Breast epithelium (tissue), 4 donors: ENCODE measurements at places on chromosomes 4 and X.

- no peak for DNase-seq
These were observed 49.7 kb upstream of the KIAA1210 start for GRCh38 chrX:119177278-119177677.

- no peak for DNase-seq
These were observed 911.2 kb downstream of the FSTL5 start for GRCh38 chr4:161252520-161253141.

DNA sequence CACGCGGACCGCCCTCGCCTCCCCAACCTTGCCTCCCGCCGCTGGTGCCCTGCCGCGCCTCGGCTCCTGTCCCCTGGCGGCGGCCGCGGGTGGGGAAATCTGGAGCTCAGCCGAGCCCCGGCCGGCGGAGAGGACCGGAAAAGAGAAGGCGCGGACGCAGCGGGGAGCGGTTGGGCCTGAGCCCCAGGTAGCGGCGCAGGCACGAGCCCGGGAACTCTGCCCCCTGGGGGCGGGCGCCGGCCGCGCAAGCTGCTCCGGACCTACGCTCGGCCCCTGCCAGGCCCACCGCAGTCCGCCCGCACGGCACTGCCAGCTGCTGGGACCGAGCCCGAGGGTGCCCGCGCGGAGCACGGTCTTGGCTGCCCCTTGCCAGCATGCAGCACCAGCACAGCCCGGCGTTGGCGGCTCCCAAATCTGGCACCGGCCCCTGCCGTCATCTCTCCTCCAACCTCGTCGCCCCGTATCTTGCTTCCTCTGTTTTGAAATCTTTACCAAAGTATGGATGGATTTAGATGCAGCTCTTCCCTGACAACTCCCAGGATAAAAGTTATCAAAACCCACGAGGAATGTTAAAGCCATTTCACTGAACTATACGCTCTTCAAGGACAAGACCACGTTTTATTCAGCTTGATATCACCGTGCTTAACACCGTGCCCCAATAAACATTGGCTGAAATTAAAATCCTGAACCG, at the start of gene PRSS12:
PRSS12 (minus strand) TSS at position 161 of the 691 bp plus-strand sequence. CDS start 283 bp downstream, outside the sequence.
- no peak for DNase-seq

GRCh38 chrX:122135070-122135469, 1049.0 kb upstream of the GRIA3 start:
- DNase-seq: no peak
